Panc1 (cell line): ENCODE measurements at places on chromosomes 6 and 20. TPM values are rescaled to one million over a fixed set of nuclear protein-coding genes. Genes with fewer than 3 reads are reported as not detected.

GRCh38 chr6:44386364-44386928 lies 1.1 kb upstream of the CDC5L start:
- no peak for DNase-seq

ARG1 gene
- not detected for total RNA-seq

ETV7 gene
- 2.0 TPM for total RNA-seq

DNA sequence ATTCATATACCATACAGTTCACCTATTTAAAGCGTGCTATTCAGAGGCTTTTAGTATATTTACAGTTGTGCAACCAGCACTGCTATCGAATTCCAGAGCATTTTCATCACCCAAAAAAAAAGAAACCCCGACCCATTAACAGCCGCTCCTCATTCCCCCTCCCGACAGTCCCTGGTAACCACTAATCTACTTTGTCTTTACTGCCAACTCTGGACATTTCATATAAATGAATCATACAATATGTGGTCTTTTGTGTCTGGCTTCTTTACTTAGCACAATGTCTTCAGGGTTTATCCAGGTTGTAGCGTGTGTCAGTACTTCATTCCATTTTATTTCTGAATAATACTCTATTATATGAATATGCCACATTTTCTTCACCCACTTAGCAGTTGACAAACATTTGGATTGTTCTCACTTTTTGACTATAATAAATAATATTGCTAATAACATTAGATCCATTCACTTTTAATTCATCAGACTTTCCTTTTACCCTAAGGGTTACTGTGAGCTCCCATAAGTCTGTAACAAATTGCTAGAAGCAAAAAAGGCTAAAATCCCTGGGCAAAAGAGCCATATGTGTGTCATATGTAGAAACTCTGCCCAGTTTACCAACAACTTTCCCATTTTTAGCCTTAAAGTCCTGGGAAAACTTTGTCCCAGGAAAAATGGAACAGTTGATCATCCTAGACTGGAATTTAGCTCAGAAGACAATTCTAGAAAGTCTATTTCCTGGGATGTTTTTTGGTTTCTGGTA lies 23.2 kb upstream of the ROS1 start:
- DNase-seq = peak; percentile 24

GRCh38 chr6:163342571-163343539 lies 71.7 kb upstream of the QKI start:
- DNase-seq = no peak

TMEM217 gene
- total RNA-seq = 4.0 TPM

PTPRK gene
- 61.8 TPM for total RNA-seq

DNA sequence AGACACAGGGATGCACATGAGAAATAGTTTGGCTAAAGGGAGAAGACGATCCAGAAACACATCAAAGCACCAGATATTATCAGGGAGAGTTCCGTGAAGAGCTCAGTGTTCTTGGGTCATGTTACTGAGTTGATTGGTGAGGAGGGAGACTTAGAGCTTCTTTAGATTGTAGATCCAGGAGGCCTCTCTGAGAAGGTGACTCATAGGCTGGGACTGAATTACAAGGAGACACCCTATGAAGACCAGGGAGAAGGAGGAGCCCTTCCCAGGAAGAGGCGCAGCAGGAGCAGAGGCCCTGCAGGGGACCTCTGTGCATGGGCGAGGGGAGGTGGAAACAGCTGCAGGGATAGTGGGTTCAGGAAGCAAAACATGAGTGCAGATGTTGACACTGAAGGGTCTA lies 196.5 kb downstream of the SLC24A3 start:
- DNase-seq = no peak

- peak; percentile 43 for DNase-seq
These were observed 38.1 kb upstream of the FAM135A start for GRCh38 chr6:70375166-70375565.

DNA sequence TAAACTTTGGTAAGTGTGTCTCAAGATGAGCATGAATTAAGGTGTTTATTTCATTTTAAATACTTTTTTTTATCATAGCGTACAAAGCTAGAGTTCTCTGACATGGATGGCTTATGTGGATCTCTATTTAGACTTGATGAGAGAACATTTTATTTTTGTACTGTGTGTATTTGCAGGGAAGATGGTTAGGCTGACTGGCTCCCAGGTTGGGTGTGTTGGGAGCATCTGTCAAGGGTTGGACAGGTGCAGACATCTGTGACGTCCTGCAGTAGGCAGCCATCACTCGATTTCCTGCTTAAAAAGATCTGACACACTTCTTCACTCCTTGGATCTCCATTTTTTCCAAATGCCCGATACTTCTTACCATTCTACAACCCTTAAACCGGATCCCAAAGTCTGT lies 221.9 kb upstream of the QKI start:
- DNase-seq = no peak

DNA sequence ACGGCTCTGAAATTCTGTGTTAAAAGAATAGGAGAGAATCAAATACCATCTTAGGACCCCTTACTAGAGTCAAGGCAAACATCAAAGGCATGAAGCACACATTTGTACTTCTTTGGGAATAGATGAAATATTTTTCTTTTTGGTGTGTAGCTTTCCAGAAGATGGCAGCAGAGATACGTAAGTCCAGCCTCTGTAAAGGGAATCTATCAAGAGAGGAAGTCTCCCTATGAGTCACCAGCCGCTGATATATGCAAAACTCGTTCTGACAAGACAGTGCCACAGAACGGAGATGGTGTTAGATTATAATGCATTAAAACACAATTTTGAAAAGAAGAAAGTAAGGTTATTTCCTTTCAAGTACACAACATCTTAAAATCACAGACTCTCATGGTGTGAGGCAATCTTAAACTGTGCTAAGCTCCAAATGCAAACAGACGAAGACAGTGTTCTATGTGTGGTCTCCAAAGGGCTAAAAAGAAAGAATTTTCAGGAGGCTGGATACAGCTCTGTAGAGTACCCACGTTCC lies 120.0 kb upstream of the AGPAT4 start:
- DNase-seq = peak; percentile 67

GRCh38 chr6:111347589-111347988 lies 135.4 kb downstream of the REV3L start:
- no peak for DNase-seq

TTK gene
- total RNA-seq = 35.5 TPM

GRCh38 chr6:158095031-158095430 lies 73.0 kb downstream of the SERAC1 start:
- DNase-seq = no peak

BPIFB2 gene
- total RNA-seq = not detected

DNA sequence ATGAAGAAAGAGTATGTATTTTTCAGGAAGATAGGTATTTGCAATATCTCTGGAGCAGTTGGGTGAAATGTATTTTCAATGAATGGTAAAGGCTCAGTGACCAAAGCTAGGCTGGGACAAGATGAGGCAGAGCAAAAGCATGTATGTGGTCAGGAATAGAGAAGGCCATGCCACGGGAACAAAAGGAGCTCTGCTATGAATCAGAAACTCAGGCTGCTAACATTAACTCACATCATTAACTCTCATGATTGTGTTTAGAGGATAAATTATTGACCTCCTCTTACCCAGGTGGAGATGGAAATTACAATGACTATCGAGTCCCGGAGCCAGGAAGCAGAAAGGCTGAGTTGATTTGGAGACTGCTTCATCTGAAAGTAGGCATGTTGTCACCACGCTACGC lies 220.2 kb downstream of the FUT9 start:
- DNase-seq = no peak

- DNase-seq = no peak
These were observed 69.4 kb upstream of the MYLIP start for GRCh38 chr6:16059496-16059895.

GRCh38 chr20:59035381-59035780 lies 3.2 kb upstream of the ATP5F1E start:
- DNase-seq = no peak

- no peak for DNase-seq
These were observed 20.7 kb downstream of the COL19A1 start for GRCh38 chr6:69887026-69887425.

- DNase-seq = no peak
These were observed 595 bp downstream of the REM1 start for GRCh38 chr20:31475472-31476293.

POU5F1 gene
- total RNA-seq = 1.1 TPM

DNA sequence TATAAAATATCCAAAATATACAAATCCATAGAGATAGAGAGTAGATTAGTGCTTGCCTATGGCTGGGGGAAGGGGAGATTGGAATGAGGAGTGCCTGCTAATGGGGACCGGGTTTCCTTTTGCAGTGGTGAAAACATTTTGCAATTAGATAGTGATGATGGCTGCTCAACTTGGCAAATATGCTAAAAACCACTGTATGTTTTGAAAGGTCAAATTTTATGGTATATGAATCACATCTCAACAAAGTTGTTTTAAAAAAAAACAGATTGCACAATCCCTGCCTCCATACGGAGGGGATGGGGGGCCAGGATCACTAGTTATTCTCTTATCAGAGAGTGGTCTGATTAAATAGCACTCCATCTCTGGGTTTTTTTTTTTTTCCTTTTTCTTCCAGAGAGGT lies 76.9 kb upstream of the RIPOR2 start:
- no peak for DNase-seq

DNA sequence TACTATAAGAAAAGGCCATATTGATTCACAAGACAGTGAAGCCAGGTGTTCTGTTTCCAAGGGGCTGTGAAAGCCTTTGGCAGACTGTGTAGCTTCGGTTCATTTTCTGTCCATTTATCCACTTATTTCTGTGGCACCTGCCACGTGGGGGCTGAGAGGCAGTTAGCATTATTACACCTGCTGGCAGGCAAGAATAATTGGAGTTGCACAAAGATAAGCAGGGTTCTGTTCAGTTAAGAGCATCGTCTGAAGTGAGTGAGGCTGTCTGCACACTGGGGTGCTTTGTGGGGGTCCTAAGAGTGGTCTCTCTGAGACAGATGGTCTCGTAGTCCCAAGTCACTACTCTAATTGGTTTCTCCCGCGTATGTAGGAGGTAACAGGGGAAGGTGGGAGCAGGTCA lies 60.6 kb upstream of the CCN6 start:
- no peak for DNase-seq

GRCh38 chr20:57893366-57893999 lies 183.7 kb upstream of the PMEPA1 start:
- no peak for DNase-seq

GRCh38 chr6:105067329-105067728 lies 110.4 kb downstream of the LIN28B start:
- DNase-seq = no peak

DNA sequence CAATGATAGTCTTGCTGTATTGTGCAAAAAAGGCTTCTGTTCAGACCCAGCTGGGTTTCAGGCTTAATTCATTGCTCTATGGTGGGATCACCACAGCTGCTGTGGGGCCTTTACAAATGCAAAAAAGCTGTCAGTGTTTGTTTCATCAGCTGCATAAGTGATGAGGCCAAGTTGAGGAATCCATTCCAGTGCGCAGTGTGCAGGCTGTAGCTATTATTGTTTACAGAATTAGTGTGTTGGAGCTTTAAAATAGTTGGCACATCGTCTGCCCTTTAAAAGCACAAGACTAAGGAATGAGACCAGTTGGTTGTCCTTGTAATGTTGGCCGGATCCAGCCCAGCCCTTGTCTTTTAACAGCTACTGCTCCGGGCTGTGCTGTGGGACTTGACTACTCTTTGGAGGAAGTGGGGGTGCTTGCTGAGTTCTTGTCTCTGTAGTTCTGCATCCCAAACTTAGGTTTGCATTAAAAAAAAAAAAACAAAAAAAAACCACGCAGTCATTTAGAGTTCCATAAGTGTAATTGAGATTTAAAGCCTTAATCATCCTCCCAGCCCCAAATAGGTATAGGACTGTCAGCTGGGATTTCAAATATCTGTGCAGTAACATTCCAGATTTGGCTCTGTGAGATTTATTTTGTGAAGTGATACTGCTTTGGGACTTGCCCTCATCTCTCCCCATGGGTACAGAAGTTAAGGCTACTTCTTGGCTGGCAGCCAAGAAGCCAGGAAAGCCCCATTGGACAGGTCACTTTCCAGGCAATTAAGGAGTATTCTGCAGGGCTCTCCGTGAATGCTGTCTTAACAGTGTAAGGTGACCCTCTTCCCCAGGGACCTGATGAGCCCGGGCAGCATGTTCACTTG lies 19.3 kb downstream of the JARID2 start:
- DNase-seq = no peak

- no peak for DNase-seq
These were observed 258.1 kb downstream of the LRFN2 start for GRCh38 chr6:40328986-40329545.

DNA sequence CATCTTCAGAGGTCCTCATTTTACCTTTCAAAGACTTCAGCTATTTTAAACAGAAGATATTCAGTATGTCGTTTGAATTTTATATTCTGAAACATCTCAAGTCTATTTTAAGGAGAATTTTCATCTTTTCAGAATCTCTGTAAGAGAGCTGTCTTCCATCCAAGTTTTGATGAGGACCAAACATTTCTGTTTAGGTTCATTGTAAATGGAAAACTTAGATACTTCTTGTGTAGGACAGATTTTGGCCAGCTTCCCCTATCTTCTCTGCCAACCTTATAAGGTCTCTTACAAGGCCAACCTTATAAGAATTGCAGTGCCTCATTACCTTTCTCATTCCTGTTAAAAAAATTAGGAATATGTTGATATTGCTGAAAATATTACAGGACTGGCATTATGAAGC lies 88.1 kb downstream of the AKAP7 start:
- no peak for DNase-seq

DNA sequence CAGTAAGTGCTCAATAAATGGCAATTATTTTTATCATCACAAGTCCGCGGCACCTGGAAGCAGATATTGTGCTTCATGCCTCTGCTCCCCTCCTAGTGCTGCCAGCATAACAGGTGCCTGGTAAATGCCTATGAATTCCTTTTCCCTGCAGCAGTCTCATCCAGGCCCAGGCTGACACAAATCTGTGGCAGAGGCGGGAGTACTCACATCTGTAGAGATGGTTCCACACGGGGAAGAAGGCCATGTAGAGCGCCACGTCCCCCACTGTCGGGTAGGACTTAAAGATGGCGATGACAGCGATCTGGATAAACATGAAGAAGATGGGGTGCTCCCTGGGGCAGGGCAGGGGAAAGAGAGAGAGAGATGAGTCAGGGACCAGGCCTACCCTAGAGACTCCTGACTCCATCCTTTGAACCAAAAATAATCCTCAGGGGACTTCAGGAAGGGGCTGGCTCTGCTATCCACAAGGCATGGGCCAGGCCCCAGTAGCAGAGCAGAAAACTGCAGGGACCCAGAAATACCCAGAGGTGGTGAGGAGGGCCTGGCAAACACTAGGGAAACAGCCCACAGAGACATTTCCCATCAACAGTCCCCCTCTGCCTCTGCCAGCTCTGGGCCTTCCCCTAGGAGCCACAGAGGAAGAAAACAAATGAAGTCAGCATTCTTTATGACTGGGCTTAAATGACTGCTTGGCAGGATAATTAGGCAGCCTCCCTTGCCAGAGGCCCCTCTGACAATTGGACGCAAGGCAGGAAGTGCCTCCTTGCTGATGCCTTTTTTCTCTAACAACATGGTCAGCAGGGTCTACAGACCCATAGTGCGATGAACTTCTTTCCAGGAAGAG lies 23.0 kb downstream of the MAP1LC3A start:
- DNase-seq = no peak

PRKN gene
- total RNA-seq = 0.46 TPM
